HepG2 (cell line): ENCODE measurements at places on chromosomes 2 and 18.

DNA sequence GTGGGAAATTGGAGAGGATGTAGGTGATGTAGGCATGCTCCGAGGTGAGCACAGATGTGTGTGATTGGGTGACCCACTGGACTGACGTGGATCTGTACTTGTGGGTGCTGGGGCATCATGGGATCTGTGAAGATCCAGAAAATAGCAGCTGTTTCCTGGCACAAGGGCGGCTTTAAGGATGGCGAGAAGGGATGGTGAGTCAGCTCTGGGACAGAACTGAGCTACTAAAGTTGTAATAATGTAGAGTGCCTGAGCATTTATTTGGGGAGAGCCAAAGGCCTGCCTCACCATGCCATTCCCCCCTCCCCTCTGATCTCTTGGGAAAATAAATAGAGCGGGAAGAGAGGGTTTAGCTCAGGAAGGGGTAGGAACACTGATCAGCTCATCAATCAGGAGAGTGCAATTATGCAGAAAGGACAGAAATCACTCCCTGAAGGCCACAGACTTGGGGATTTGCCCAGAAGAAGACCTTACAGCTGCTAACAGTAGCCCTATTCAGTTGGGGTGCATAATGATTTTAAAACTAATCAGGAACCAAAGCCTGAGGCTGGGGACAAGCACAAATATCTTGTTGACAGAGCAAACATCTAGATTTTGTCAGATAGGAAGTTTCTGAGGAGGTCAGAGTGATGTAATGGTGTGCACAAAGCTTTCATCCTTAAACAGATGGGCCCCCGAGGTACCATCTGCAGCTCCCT, 30.3 kb downstream of the TANC1 start:
- peak; percentile 86 for DNase-seq

DNA sequence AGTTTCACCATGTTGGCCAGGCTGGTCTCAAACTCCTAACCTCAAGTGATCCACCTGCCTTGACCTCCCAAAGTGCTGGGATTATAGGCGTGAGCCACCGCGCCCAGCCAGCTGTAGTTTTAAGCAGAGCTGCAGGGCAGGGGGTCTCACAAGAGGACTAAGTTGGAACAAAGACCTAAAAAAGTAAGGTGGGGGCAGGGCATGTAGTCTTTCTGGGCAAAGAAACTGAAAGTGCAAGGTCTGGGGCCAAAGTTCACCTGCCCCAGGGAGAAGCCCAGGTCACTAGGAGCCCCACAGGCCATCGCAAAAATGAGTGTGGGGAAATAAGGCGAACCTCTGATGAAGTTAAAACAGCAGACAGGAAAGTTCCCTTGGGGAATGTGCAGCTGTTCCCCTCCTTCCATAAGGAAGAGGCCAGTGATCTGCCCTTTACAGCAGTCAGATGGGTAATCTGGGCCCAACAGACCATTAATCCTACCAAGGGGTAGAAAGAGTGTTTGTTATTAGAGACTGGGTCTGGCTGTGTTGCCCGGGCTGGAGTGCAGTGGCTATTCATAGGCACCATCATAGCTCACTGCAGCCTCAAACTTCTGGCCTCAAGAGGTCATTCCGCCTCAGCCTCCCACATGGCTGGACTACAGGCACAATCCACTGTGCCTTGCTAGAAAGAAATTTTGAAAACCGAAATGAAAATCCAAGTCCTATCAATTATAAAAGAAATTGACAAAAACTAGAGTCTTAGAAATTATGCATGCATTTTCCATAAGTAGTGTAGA, 2.8 kb downstream of the SCLY start:
- peak; percentile 39 for DNase-seq

DNA sequence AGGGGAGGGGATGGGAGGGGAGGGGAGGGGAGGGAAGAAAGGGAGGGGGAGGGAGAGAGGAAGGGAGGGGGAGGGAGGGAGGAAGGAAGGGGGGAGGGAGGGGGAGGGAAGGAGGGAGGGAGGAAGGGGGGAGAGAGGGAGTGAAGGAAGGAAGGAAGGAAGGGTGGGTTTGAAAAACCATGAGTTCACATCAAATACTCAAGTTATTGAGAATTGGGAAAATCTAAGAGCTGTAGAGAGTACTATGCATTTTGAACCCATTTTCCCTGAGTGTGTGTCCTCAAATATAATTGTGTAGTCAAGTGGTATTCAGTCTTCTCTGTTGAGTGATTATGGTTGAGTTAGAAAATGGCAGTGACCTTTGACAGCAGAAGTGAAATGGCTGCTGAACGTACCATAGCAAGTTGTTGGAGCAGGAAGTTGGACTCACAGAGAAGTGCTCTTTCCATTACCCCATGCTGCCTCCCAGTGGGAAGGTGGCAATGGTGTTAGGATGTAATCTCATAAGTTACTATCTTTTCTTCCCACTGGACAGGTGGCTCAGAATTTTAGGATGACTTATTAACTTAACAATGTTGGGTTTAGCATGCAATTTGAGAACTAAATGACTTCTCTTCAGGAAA, 214.6 kb downstream of the SETBP1 start:
- DNase-seq: no peak

DNA sequence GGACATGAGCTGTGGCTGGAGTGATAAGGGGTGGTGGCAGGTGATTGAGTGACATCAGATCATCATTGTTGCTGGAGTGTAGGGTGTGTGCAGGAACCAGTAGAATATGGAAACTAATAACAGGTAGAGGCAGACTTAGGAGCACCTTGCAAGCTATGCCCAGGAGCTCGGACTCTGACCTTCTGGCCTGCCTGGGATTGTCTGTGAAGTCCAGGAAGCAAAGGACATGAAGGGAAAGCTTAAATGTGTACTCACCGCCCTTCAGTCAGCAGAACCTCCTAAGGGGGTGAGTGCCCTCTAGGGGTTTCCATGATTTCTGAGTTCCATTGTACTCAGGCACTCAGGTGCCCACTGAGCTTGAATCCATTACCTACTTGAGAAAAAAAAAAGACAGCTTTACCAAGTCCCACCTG, 104.2 kb downstream of the CRIM1 start:
- peak; percentile 88 for DNase-seq

DNA sequence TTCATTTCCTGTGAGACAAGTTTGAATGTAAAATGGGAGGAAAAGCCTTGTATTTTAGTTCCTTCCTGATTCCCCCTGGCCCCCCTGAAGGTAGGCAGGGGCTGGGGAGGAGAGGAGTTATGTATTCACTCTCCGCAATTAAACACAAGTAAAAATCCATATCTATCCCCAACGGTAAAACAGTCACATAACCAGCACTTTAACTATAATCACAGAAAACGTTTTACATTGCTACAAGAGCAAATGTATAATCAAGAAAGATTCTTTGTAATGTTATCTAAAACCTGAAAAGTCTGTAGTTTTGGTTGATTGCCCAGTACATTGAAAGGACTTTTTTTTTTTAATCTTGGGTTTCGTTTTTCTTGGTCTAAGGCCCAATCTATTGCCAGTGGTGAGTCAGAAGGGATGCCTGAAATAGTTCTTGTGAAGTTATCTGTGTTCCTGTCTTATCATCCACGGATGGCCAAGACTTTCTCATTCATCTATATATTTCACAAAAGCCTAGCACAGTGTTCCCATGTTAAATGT, 34.5 kb upstream of the CCNYL1 start:
- DNase-seq: peak; percentile 26

DNA sequence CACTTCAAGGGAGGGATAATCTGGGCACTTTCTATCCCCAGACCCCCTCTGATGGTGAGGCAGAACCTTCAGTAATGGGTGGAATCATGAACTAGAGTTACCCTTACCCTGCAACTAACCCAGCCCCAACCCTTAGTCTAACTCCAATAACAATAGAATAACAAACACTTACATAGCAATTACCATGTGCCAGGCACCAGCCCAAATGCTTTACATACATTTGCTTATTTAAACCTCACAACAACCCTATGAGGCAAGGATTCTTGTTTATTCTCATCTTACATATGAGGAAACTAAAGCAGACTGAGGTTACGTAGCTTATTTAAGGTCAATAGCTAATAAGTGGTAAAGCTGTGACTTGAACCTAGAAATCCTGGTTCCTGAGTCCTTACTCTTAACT, 132.8 kb downstream of the CYP26B1 start:
- DNase-seq: no peak

DNA sequence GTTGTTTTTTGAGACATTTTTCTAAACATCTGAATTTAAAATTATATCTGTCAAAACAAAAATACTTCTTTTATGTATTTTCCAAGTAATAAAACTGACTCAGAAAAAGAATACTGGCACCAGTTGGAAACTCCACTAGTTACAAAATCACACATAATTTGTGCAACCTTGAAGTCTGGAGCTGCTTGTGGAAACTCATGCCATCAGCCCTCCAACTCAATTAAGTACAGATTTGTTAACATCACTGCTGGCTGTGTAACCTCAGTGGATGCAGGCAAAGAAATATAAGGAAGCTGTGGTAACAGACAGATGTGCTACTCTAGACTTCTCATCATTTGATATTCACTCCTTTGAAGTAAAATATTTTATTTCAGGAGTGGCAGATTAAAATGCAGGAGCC, 30.0 kb upstream of the RAPH1 start:
- no peak for DNase-seq

GRCh38 chr2:218716070-218716469, 5.4 kb downstream of the TTLL4 start:
- DNase-seq: no peak

GRCh38 chr18:52408800-52409302, 68.9 kb downstream of the DCC start:
- DNase-seq: no peak

DNA sequence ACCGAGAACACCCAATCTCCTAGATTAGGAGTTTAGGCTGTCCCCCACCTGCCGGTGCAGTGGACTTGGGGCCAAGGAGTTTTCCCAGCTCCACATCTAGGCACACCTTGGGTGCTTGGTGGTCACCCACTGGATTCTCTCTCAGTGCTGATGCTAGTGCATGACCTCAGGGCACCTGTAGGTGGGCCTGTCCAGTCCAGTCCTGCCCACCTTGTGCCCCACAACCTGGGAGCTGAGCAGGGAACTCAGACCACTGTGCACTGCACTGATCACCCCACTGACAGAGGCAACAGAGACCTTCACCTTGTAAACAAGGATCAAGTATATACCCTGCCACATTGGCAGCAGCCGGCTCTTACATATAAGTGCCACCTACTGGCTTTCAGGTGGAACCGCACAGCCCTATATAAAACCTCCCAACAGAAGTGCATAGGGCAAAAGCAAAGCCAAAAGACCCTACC, 12.7 kb upstream of the CDH19 start:
- DNase-seq: peak; percentile 35

DNA sequence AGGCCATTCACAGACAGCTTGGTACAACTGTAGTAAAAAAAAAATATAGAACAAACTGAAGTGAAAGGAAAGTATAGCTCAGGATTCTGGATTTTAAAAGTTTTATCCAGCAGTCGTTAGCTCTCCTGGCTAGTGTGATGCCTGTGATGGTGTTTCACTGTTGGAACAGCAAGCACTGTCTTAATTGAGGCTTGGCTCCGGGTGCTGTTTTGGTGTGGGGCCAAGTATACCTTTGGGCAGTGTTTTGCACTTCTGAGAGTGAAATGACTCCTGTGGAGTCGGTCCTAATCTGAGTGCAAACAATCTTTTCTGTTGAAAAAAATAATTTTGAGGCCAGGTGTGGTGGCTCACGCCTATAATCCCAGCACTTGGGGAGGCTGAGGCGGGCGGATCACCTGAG, 28.7 kb upstream of the RAB1A start:
- no peak for DNase-seq

GRCh38 chr2:210318891-210319290, 3.9 kb upstream of the MYL1 start:
- DNase-seq: no peak

GRCh38 chr2:31070339-31071125, 67.7 kb downstream of the GALNT14 start:
- DNase-seq: no peak

DNA sequence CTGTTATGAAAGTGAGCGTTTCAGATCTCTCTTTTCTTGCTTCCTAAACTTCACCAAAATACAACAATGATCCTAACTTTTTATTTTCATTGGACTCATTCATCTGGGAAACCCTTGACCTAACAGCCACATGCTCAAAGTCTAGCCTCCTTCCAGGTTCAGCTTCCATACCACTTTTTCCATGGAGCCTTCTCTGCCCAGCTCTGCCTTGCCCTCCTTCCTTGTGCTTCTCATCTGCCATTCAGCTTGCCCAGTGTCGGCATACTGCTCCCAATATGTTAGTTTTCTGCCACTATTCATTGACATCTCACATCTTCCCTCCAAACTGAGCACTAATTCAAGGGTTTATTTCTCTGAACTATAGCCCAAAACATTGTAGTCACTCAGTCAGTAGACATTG, 214.7 kb downstream of the RAD51AP2 start:
- DNase-seq: no peak

- no peak for DNase-seq
Measured at GRCh38 chr2:112821142-112821541, 15.4 kb downstream of the IL1B start.

DNA sequence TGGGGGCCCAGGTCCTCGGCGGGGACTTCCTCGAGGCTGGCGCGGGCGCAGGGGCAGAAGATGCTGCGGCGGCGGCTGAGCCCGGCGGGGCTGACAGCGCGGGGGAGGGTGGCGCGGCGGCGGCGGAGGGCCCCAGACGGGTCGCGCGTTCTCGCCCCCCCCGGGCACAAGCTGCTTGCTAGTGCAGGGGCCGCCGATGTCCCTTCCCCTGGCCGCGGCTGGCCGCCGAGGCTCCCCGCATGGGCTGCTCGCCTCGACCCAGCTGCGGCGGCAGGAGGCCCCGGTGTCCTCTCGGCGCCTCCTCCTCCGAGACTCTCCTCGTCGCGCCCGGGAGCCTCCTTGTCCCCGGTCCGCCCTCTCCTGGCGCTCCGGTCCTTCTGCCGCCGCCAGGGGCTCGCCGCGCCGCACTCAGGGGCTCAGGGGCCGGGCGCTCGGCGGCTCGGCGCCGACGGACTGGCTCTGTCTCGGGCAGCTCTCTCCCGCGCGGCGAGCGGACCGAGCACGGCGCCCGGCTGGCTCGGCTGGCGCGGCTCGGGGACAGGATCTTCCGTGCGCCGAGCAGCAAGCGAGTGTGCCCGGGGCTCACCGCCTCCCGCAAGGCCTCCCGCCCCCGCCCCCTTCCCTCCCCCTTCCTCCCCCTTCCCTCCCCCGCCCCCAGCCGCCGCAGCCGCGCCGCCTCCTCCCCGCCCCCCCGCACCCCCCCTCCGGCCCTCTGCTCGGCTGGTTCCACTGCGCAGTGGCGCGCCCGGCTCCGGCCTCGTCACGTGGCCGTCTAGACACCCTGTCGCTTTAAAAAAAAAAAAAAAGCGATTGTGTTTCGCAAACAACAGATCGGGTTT, 902 bp upstream of the SMAD7 start:
- peak; percentile 82 for DNase-seq

- DNase-seq: no peak
Measured at GRCh38 chr2:64274399-64275173, 130.4 kb upstream of the PELI1 start.
